ENCODE measurements at places on chromosomes 1 and 21.

- DNase-seq = no peak
These were observed 15.4 kb upstream of the RBM34 start for GRCh38 chr1:235176486-235176885.

DNA sequence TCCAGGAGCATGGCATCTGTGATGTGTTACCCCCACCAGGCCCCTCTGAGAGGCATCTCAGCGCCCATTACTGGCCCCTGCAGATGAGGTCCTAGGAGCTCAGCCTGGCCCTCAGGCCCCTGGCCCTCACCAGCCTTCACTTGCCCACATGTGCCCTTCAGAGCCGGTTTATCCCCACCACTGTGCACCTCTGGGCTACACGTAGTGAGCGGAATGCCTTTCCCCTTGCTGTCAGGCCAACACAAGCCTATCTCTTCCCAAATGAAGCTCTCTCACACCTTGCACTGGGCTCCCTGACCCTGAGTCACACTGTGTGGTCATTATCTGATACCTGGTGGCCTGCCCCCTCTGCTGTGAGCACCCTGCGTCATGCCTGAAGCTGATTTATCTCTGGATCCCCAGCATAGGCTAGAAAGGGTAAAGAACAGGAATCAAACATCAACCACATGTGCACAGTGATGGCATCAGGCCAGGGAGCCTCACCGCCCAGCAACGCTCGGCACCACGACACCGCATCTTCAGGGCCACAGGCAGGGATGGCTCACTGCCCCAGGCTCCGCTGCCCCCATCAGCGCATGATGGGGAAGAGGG lies 49.1 kb downstream of the GLIS1 start:
- DNase-seq = no peak

DNA sequence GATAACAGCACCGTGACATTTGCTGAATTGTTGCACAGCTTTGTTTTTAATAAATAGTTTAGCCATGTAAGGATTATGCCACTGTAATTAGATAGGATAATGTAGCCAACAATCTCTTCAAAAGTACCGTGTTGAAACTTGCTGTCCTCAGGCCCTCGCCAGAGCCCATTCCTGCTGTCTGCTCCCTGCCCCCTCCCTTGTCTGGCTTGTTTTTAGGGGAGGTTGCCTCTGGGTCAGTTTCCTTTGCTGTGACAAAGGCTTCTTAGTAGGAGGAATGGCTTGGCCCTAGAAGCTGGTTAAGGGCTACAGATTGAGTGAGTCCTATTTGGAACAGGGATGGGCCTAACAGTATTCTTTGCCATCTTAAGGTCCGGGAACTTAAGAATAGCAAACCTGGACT lies 107.9 kb downstream of the LMO4 start:
- no peak for DNase-seq

- DNase-seq = no peak
These were observed 1.8 kb downstream of the FOXD3 start for GRCh38 chr1:63323865-63324778.

GRCh38 chr1:12594966-12595756 lies 22.8 kb downstream of the DHRS3 start:
- DNase-seq = no peak

DNA sequence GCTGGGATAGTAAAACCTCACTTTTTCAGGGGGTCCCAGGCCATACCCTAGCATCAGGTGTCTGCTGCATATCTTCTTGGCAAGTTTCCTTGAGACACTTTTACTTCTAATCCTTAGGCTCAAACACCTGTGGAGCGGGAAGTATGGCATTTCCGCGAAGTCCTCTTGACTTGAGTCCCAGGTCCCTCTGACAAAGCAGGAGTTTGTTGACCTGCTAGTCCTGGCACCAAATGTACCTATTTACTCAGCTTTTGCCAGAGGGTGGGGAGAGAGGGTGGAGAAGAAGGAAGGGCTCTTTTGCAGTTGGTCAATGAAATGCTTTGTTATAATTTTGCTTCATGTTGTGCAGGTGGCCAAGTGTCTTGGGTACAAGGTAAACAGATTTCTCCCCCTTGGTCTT lies 59.7 kb downstream of the CLIC6 start:
- DNase-seq = no peak

DNA sequence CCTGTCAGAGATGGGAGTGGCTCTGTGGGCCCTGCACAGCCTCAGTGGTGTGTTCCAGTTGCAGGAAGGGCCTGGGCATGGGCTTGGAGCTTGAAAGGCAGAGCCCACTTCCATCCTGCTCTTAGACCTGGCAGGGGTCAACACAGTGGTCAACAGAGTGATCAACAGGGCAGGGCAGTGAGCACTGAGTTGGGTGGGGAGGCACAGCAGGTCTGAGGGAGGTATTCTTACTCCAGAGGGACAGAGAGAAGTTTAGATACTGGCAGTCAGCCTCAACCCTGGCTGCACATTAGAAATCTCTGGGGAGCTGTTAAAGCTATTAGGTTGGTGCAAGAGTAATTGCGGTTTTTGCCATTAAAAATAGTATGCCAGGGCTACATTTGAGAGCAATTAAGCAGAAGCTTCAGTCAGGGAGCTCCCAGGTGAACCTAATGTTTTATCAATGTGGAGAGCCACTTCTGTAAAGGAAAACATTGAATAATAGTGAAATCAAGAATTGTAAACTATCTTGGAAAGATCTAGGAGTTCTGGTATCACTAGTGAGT lies 37.7 kb downstream of the SH3BGR start:
- no peak for DNase-seq

- DNase-seq = no peak
These were observed 130.1 kb downstream of the HMCN1 start for GRCh38 chr1:185864331-185864730.

- no peak for DNase-seq
These were observed 39.9 kb downstream of the ODF2L start for GRCh38 chr1:86356247-86356646.

GRCh38 chr1:160711602-160712311 lies at the start of gene CD48:
Gene CD48, minus strand, starts transcription at chr1:160711822. Its CDS starts 59 bp downstream, at chr1:160711763.
- no peak for DNase-seq

DNA sequence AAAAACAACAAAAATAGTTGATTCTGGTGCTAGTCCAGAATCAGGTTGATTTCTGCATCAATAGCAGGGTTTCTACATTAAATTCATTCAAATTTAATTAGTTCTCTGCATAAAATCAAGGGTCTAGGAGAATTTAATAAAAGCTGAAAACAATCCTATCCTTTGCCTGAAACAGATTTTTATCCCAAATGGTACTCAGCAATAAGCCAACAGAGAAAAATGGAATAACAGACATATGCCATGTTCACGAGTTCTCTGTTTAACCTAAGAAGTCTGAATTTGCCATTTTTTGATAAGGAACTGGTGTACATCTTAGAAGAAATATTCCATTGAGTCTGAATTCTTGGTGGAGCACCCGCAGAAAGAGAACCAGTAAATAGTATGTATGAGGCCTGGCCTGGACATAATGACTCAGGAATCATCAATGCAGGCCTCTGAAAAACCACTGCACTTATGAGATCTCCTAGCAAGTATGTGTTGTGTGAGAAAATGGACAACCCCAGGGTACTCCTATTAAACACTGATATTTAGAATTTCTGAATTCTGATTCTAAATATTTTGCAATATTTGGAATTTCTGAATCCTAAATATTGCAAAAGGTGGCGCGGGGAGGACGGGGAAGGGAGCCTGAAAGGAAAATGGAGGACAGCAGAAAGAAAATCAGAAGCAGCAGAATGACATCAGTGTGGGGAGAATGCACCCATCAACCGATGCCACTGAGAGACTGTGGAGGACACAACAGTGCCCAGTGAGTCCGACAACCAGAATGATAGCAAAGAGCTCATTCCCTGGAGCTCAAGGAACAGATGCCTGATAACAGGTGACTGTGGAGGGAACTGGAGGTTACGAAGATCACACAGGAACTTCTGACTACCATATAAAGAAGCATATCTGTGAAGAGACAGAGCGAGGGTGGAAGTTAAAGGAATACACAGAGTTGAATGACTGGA lies 97.6 kb downstream of the APP start:
- DNase-seq = no peak

GRCh38 chr1:226332947-226333346 lies 24.0 kb upstream of the LIN9 start:
- no peak for DNase-seq

GRCh38 chr1:66439031-66439740 lies 94.8 kb upstream of the SGIP1 start:
- no peak for DNase-seq

- no peak for DNase-seq
These were observed 15.4 kb upstream of the NASP start for GRCh38 chr1:45568421-45568820.

DNA sequence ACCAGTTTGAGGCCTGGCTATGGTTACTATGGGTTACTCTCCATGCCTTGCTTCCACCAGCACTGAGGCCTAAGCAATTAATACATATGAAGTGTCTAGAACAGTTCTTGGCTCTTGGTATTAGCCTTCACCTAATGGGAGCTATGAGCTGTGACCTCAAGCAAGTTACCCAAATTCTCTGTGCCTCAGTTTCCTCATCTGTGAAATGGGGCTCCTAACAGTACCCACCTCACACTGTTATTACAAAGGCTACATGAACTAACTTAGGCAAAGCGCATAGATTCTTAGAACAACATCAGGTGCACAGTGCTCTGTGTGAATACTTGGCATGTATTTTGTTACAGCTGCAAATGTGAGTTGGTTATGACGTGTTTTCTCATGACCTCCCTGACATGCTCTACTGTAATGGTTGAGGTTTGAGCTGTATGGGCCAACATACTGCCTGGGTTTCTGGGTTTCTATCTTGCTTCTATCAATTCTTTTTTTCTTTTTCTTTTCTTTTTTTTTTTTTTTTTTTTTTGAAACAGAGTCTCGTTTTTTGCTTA lies 26.5 kb downstream of the CDCP2 start:
- no peak for DNase-seq

DNA sequence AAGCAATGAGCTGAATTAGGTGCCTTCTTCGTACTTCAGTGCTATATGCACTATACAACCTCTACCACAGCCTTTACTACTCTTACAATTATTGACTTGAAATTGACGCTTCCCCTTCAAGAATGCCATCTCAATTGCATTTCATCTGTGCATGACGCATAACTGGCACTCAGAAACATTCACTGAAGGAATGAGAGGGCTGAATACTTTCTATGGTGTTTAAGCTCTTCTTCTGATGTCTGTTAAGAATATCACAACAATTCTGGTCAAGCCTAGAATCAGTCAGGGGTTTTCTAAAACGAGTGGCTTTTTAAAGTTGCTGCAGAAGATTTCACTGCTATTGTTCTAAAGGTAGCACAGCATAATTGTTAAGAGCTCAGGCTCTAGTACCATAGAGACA lies 11.5 kb downstream of the DENND1B start:
- no peak for DNase-seq

DNA sequence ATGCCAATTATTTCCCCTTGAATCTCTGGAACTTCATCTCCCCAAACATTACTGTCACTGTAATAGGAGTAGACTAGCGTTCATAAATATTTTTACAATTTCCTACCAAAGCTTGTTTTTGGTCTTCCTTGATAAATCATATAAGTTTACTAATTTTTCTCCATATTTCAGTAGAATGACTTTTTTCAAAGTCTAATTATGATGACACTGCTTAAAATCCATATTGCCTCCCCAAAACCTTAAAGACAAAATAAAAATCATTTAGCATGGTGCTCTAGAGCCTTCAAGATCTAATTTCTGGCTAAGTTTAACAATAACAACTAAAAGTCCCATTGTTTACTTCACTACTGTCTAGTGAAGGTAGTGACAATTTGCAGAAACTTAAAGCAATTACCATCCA lies 474.2 kb upstream of the CHRM3 start:
- DNase-seq = no peak

GRCh38 chr1:46830665-46831322 lies 31.9 kb downstream of the CYP4B1 start:
- no peak for DNase-seq

- DNase-seq = no peak
These were observed 1643.8 kb downstream of the MRPL39 start for GRCh38 chr21:23963454-23963853.
